SHP77 (cell line): ENCODE measurements at places on chromosomes 2 and 18.

DNA sequence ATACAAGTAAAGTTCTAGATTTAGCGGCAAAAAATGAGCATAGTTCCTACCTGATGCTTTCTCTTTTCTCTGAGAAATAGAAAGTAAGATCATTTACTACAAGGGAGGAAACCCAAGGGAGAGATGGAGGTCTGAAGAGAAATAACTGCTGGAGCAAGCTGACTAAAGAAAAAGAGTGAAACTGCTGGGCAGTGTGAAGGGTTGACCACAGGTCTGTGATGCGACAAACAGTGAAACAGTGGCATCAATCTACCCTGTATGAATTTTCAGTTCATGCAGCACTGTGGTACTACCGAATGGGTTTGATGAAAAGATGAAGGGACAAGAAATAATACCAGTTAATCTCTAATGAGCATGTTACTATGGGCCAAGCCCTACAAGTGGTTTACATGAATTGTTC lies 52.2 kb downstream of the CUL3 start:
- no peak for DNase-seq

- DNase-seq, result no peak
Measured at GRCh38 chr2:191573216-191573615, 104.7 kb upstream of the NABP1 start.

GRCh38 chr2:64865073-64865830 lies 123.9 kb upstream of the SLC1A4 start:
- peak; percentile 55 for DNase-seq

DNA sequence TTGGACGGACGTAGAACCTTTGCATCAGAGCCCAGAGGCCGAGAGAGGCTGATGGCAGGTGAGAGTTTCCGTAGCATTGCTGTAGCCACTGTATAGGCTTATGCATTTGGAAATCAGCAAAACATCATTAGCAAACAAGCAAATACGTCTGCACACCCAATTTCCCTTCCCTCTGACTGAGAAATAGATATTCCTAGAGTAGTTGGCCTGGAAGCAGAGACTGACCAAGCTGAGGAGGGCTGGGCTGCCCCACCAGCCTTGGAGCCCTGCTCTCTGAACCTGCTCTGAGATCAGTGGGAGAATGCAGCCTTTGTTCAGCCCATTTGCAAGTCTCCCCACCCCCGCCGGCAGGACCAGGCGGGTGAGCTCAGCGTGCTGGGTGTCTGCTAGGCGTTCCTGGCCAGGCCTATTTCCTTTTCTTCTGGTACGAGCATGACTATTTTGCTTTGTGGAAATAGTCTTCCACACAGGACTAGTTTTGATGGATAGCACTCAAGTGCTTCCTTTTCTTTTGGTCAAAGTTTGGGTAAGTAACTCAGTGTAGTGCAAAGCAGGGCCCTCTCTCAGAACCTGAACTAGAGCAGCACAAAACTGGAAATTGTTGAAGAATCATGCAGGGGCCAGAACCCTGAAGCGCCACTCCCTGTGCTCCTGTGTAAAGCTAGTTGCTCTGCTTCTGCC lies 21.9 kb upstream of the RNF149 start:
- no peak for DNase-seq

GRCh38 chr2:226411727-226412360 lies 387.8 kb downstream of the IRS1 start:
- no peak for DNase-seq

- no peak for DNase-seq
Measured at GRCh38 chr18:55109818-55110414, 150.7 kb upstream of the CCDC68 start.

DNA sequence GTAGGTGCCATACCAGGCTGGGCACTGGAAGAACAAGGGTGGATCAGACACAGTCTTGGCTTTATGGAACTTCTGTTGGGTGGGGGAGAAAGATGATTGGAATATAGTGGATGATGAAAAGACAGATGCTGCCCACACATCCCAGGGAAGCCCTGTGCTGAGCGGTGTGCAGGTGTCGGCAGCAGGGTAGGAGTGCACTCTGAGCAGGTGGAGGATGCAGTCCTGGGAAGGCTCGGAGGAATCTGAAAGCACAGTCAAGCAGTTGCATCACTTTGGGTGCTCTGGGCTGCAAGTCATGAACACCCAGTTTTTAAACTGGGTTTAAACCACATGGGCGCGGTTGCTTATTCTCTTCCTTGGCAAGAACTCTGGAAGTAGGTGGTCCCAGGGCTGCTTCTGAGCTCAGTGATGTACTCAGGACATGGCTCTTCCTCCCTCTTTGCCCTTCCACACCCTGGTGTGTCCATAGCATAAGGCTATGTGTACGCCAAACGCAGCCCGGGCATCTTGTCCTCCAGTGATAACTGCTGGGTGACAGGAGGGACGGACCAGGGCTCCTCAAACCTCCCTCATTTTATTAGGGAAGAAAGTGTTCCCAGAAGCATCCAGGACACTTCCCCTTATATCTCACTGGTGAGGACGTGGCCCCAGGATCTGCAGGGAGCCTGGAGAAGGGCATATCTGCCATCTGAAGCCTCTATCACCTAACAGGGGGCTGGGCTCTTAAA lies 84.0 kb downstream of the SH3RF3 start:
- DNase-seq, result no peak
